ENCODE measurements at places on chromosomes 7 and 10.

- DNase-seq, result peak; percentile 25
Observed at GRCh38 chr10:122911889-122912484, 1.6 kb downstream of the FAM24A start.

- no peak for DNase-seq
Observed at GRCh38 chr7:22008087-22008486, 62.4 kb upstream of the CDCA7L start.

DNA sequence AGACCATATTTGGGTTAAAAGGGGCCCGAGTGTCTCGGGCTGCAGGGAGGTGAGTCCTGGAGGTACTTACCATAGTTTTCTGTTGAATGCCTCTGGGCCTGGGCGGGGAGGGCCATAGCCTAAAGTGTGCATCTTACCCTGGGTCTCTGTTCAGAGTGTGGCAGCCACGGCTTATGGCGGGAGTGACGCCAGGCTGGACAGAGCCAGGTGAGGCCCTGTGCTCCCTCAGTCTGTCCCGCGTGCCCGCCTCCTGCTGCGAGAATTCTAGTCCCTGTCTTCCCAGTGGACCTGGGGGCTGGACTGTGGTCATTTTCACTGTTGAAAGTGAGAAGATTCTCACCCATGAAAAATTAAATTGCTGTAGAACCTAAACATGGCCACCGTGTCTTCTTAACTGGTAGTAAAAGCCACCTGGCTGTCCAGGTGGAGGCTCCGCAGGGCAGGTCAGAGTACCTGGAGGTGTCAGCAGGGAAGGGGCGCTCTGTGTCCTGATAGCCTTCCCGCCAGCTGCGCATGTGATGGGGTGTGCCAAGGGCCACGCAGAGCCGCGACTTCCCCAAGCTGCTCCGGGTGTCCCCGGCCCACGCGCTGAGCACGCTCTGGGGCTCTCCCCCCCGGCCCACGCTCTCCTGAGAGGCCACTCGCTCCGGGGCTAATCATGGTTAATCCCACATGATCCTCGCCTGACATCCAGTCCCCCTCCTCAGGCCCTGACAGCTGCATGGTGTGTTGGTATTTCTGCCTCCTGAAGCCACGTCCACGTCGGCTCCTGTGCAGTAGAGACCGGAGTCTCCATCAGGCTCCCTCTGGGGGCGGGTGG, 20.3 kb downstream of the INPP5A start:
- no peak for DNase-seq

DNA sequence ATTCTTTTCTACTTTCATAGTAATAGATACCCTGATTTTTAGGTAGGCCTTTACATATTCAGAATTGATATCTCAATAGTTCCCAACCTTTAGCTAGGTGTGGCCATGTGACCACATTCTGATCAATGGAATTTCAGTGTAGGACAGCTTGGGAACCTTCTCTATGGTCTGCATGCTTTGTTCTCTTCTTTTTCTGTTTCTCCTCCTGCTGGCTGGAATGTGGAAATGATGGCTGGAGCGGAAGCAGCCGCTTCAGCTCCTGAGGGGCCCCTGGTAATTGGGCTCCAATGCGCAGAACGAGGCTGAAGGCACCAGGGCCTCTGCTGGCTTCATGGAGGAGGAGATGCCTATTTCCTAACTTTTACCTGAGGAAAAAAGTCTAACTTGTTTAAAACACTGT, 152.6 kb downstream of the ZMYND11 start:
- no peak for DNase-seq

GRCh38 chr10:117259279-117259678, 18.4 kb downstream of the SLC18A2 start:
- no peak for DNase-seq

- no peak for DNase-seq
Observed at GRCh38 chr10:124083740-124084397, 9.5 kb downstream of the CHST15 start.

- DNase-seq, result no peak
Observed at GRCh38 chr10:98488669-98489430, 42.1 kb upstream of the HPS1 start.

GRCh38 chr7:45456747-45457524, 117.2 kb upstream of the ADCY1 start:
- DNase-seq, result no peak

DNA sequence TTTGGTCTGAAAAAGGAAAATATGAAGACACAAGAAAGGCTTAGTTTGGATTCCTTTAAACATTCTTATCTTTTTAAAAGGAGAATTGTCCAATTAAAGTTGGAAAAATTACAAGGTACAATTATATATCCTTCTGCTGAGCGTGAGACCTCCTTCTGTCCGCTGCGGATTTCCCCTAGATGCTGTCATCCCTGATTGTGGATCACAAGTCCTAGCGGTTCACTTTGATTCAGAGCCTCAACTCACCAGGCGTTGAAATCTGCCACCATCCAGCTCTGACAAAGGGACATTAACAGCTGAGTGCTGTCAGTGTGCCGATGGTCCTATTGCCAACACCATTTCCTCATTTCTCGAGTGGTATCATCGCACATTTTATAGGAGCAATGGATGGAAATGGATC, 73.1 kb upstream of the PTER start:
- no peak for DNase-seq

DNA sequence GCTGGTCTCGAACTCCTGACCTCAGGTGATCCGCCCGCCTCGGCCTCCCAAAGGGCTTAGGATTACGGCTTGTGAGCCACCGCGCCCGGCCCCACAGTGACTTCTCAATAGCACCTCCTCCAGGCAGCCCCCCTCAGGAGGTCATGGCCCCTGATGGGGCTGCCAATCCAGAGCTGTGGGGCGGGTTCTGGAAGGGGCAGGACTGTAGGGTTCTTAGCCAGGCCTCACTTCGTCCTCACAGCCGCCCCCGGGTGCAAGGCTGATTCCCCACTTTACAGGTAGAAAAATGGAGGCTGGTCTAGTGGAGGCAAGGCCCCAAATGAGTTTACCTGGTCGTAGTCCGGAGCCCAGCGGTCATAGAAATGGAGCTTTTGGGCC, 638 bp downstream of the METTL27 start:
- DNase-seq, result no peak

GRCh38 chr7:47945261-47946015, 2.8 kb downstream of the PKD1L1 start:
- peak; percentile 50 for DNase-seq

DNA sequence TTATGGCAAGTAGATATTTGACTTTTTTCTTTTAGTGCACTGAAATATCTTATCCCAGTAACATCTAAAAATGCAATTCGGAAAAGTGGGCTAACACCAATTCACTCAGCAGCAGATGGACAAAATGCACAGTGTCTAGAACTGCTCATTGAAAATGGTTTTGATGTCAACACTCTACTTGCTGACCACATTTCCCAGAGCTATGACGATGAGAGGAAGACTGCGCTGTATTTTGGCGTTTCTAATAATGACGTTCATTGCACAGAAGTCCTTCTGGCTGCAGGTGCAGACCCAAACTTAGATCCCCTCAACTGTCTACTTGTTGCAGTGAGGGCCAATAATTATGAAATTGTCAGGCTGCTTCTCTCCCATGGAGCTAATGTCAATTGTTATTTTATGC, 26.8 kb upstream of the LMOD2 start:
- no peak for DNase-seq
